ENCODE measurements at places on chromosomes 3 and 15. TPM values are rescaled to one million over a fixed set of nuclear protein-coding genes. Genes with fewer than 3 reads are reported as not detected.

DNA sequence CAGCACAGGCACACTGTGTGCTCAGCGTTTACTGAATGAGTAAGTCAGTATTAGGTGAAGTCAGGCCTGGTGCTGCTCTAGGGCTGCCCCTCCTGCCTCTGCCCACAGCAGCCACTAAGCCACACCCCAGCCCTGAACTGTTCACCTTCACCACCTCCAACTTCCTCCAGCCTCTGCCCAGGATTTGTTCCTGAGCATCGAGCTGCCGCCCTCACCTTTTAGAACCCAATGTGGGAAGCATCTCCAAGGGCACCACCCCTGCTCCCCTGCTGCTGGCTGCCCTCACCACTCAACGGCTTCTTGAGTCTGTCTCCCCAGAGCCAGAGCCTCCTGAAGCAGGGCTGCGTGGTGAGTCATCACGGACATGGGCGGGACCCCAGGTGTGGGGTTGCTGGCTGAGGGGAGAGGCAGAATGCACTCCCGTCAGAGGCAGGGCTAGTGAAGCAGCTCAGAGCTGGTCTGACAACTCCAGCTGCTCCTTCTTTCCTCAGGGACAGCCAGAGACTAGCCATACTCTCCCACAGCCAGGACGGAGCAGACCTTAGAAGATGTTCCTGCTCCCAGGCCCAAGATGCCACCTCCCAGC is 5.8 kb downstream of the HYAL2 start:
- DNase-seq = no peak

- DNase-seq = no peak
Observed at GRCh38 chr3:58077596-58078285, 69.5 kb downstream of the FLNB start.

SLC30A4 gene
- polyA plus RNA-seq = 5.2 TPM

SNX22 gene
- polyA plus RNA-seq = 0.07 TPM

POC1A gene
- 18.4 TPM for polyA plus RNA-seq

GRCh38 chr3:5022187-5022965 is 43.1 kb downstream of the BHLHE40 start:
- DNase-seq = no peak

DNA sequence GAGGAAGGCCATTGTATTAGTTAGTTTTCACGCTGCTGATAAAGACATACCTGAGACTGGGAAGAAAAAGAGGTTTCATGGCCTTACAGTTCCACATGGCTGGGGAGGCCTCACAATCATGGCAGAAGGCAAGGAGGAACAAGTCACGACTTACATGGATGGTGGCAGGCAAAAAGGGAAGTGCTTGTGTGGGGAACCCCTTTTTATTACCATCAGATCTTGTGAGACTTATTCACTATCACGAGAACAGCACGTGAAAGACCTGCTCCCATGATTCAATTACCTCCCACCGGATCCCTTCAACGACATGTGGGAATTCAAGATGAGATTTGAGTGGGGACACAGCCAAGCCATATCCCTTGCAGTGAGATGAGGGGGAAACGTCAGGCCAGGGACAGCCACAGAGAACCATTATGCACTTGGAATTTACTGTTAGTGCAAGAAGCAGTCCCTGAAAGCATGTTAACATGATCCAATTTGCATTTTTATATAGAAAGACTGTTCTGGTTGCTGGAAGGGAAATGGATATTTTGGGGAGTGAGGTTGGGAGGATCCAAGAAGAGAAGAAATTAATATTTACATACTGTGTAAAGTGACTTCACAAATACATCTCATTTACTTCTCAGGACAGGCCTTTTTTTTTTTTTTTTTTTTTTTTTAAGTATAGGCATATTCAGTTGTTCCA is 87.1 kb downstream of the ARNT2 start:
- no peak for DNase-seq

DNA sequence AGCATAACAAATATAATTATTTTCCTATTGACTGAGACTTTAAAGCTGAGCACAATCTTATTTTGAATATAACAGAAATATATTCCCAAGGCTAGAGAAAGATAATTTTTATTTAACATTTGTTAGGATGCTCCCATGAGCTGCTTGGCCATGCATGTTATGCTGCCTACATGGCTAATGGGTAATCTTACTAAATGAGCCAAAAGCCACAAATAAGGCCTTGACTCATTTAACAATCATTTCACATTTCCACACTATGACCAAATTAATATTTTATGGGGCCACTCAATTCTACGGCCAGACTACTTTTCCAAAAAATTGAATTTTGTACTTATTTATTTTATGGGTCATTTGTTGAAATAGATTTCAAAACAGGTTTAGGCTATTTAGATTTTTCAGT is 141.7 kb downstream of the MEIS2 start:
- DNase-seq = no peak

GRCh38 chr3:111215481-111215880 is 143.9 kb downstream of the NECTIN3 start:
- DNase-seq = no peak

GRCh38 chr15:44243141-44243540 is 45.4 kb upstream of the GOLM2 start:
- DNase-seq = no peak

KNG1 gene
- not detected for polyA plus RNA-seq

AMOTL2 gene
- 122 TPM for polyA plus RNA-seq

GRCh38 chr3:97863031-97863430 is 41.2 kb downstream of the CRYBG3 start:
- DNase-seq = no peak

DNA sequence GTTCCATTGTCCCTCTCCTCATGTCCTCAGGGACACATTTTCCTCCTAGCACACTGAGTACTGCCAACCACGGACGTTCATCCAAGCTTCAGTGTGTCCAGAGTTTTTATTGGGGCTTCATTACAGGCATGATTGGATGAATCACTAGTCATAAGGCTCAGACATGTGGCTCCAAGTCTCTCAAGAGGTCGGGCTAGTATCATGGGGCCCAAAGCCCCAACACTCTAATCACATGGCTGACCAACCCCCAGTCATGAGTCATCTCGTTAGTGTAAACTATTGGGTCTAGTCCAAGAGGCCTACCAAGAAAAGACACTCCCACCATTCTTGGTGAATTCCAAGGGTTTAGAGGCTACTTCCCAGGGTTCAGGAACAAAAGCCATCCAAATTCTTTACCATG is 4.4 kb downstream of the TERC start:
- DNase-seq = no peak

DNA sequence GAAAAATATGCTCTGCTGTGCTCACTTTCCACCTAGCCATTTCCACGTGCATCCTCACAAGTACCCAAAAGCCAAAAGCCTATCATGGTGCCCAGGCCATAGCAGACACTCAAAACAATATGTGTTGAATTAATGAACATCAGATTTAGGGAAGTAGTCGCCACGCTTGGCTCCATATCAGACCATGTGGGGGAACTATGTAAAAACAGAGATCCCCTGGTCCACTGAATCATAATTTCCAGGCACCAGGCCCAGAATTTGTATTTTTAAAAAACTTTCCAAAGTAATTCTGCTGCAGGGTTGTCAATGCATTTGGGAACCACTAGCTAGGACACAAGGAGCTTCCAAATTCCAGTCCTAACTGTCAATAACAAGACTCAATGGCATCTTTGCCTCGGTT is 77.3 kb downstream of the CNTN3 start:
- DNase-seq = peak; percentile 25

DNA sequence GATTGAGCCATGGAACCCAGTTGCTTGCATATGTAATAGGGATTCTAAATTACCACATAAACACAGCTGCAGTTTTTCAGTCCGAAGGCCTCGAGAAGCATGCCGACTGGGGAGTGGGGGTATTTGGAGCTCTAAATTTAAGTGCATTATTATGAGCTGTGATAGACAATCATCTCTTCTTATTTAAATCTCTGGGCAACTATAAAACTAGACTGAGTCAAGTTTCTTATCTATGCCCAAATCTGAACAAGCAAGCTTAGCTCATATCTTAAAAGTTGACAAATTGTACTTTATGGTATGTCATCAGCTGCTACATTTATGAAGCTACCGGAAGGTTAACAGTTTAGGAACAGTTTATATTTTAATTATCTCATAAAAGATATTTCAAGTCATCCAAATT is 19.5 kb upstream of the THRB start:
- DNase-seq = no peak

GRCh38 chr3:113211330-113212149 is at the start of gene BOC:
TSS of gene BOC (plus strand) at chr3:113211557. CDS start at chr3:113249803, 38,246 bp downstream.
- DNase-seq = no peak

- DNase-seq = no peak
Observed at GRCh38 chr3:117117188-117117936, 407.8 kb downstream of the TUSC7 start.

- DNase-seq = no peak
Observed at GRCh38 chr3:25817638-25818037, 27.7 kb downstream of the OXSM start.

DNA sequence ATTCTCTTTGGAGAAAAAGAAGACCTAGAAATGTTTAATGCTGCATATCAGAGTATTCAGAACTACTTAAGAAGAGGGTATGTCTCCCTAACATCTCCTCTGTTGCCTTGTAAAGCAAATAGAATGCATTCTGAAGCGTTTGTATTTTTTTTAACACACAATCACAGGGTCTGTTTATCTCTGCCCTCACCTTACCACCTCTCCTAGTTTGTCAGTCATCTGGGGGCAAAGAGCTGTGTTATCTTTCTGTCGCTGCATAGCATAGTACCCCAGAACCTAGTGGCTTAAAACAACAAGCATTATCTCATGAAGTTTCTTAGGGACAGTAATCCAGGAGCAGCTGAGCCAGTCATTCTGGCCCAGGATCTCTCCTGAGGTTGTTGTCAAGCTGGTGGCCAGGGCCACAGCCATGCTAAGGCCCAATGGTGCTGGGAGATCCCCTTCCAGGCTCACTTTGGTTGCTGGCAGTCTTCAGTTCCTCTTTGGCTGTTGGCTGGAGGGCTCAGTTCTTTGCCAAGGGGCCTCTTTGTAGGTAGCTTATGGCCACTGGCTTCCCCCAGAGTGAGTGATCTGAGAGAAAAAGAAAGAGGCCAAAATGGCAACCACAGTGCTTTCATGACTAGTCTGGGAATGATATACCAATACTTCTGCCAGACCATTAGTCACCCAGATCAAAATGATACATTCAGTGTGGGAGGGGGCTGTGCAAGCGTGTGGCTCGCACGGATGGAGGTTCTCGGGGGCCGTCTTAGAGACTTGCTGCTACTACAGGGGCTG is 17.8 kb downstream of the EDEM1 start:
- DNase-seq = no peak

DNA sequence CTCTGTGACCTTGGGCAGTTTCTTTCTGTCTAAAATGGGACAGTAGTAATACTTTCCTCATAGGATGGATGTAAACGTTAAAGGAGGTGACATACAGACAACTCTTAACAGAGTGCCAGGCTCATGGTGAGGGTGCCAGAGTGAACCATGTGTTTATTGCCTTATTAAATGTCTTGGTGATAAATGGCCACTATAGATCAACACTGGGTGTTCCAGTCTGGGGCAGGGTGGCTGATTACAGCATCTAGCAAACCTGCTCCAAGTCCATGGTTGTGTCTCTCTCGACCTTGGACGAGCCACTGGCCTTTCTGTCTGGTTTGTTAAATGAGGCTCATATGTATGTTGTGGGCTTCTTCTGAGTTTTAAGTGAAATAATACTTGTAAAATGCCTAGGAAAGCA is 75.1 kb downstream of the TRAK1 start:
- DNase-seq = no peak

Data from BJ (cell line).